HFFc6 (cell line): ENCODE measurements at places on chromosomes 11 and 22.

DNA sequence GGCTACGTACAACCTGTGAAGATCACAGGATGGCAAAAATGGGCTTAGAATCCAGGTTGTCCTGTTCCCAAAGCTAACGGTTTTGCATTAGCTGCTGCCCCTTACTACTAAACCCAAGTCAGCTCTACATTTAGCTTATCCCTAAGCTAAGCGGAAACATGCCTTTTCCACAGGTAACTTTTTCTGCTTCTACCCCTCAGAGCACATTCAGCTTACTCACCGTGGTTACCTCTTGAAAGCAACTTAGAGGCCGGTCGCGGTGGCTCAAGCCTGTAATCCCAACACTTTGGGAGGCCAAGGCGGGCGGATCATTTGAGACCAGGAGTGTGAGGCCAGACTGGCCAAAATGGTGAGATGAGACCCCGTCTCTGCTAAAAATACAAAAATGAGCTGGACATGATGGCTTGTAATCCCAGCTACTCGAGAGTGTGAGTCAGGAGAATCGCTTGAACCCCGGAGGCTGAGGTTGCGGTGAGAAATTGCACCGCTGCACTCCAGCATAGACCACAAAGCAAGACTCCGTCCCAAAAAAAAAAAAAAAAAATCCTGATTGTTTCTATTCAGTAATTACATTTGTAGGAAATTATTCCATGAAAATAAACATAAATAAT is 790 bp upstream of the TMEM41B start:
- no peak for DNase-seq

DNA sequence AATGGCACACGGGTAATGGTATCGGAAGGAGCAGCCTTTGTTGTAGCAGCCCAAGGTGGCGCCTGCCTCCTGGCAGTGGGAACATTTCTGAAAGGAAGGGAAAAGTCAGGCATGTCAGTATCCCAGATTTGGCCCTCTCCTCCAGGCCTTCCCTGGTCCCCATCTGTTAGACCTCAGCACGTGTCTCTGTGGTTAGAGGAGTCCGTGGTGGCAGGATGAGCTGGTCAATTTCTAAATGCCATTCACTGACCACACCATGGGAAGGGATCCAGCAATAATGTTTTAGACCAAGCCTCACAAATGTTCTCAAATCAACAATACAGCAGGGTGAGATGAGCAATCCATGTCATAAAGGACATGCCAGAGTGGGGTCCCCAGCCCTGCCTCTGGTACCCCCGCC is 49.0 kb upstream of the CYP2D6 start:
- DNase-seq: peak; percentile 86

DNA sequence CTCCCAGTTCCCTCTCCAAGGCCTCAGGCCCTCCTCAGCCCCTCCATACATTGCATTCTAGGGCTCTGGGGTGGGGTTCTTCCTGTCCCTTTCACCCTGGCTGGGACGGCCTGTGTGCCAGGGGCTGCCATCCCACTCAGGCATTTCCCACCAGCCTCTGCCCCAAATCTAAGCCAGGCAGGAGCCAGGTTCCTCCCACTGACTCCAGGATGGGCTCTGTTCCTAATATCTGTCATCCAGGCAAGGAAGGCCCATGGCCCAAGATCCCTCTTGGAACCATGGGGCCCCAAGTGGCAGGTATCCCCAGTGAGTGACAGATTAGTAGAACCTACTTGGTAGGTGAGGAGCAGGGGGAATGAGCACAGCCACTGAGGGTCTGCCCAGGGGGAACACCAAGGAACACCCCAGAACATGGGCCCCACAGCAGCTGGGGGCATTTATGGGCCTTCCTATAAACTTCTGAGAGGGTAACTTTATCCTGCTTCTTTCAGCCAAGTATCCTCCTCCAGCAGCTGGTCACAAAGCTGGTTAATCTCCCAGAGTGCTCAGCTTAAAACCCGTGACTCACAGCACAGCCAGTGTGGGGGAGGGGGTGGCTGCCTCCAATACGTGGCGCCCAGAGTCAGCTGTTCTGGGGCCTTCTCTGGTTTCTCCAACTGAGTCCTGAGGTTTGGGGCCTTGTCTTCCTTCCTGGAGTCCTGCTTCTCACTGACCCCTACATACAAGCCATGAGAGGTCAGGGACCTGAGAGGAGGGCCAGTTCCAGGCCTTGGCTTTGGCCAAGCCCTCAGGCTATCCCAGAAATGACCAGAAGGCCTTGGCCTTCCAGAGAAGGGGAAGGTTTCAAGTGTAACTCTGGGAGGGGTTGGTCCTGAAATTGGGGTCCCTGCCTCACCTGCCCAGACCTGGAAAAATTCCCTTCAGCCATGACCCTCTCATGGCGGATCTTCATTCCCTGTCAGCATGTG is 19.9 kb upstream of the MYOD1 start:
- DNase-seq: peak; percentile 34

GRCh38 chr11:62067741-62068140 is 56.1 kb upstream of the INCENP start:
- no peak for DNase-seq

DNA sequence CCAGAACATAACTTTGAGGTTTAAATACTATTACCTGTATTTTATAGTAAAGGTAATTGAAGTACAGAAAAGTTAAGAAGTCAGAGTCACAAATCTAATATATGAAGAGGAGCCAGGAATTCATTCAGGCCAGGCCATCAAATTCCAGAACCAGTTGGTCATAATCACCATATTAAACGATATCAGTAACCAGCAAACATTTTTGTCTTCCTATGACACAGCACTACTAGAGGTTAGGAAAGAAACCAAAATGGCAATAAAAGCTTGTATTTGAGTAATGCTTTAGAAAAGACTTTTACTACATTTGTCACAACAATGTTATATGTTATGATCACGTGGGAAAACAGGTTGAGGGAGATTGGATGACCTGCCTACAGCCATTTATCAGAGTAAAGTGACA is 62.2 kb downstream of the DKK3 start:
- peak; percentile 76 for DNase-seq

- no peak for DNase-seq
These were observed 74.7 kb upstream of the SHISAL1 start for GRCh38 chr22:44387486-44387885.

- no peak for DNase-seq
These were observed 12.6 kb downstream of the LMO1 start for GRCh38 chr11:8250981-8251615.

DNA sequence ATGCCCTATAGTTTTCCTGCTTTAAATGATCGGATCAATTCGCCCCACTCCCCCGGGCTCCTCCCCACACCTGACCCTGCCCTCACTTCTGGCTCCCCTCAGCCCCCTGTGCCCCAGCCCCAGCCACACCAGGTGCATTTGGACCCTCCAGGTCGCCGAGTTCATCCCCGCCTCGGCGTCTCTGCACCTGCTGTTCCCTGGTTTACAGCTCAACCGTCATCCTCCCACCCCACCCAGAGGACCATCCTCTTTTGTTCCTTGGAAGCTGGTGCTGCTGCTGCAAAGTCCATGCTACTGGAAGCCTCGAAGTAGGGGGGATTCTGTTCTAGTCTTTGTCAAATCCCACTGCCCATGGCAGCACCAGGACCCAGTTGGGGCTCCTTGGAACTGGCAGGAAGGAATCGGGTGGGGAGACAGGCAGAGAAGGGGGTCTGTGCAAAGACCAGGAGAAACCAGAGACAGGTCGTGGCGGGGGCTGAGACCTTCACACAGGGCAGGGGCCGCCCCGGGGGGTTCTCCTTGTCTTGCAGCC is 4.5 kb upstream of the MUC5B start:
- DNase-seq: no peak

GRCh38 chr22:16970446-16970845 is 37.6 kb downstream of the GAB4 start:
- DNase-seq: no peak

GRCh38 chr22:47290706-47291430 is 528.4 kb downstream of the TBC1D22A start:
- DNase-seq: no peak

- no peak for DNase-seq
These were observed 245.1 kb downstream of the MIAT start for GRCh38 chr22:26902401-26903029.

GRCh38 chr22:20218326-20218872 is 49.7 kb downstream of the RTN4R start:
- DNase-seq: no peak

GRCh38 chr22:43310798-43311197 is 32.4 kb downstream of the SCUBE1 start:
- DNase-seq: no peak

GRCh38 chr11:42778193-42778592 is 533.6 kb upstream of the API5 start:
- no peak for DNase-seq

- DNase-seq: no peak
These were observed 38.2 kb downstream of the RNF141 start for GRCh38 chr11:10502770-10503169.

- peak; percentile 57 for DNase-seq
These were observed 285.1 kb upstream of the CCDC90B start for GRCh38 chr11:83571302-83571701.

DNA sequence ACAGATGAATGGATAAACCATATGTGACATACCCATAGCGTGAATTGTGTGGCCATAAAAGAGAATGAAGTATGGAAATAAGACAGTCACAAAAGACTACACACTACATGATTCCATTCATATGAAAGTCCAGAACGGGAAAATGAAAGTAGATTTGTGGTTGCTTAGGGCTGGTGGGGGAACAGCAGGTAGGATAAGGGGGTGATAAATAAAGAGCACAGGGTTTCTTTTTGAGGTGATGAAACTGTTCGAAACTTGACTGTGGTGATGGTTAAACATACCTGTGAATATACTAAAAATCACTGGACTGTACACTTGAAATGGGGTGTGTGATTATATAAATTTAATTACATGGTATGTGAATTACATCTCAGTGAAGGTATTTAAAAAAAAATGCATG is 16.9 kb downstream of the TMEM123 start:
- no peak for DNase-seq

GRCh38 chr11:2256951-2257700 is 13.3 kb downstream of the ASCL2 start:
- DNase-seq: no peak

DNA sequence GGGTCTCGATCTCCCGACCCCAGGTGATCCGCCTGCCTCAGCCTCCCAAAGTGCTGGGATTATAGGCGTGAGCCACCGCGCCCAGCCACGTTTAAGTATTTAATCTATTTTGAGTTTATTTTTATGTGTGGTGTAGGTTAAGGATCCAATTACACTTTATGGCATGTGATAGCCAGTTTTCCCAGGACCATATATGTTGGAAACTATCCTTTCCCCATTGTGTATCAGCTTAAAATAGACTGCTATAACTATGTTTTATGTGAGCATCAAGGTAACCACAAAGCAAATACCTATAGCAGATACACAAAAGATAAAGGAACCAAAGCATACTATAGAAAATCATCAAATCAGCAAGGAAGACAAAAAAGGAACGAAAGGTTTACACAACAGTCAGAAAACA is 42.4 kb downstream of the TTC28 start:
- no peak for DNase-seq

DNA sequence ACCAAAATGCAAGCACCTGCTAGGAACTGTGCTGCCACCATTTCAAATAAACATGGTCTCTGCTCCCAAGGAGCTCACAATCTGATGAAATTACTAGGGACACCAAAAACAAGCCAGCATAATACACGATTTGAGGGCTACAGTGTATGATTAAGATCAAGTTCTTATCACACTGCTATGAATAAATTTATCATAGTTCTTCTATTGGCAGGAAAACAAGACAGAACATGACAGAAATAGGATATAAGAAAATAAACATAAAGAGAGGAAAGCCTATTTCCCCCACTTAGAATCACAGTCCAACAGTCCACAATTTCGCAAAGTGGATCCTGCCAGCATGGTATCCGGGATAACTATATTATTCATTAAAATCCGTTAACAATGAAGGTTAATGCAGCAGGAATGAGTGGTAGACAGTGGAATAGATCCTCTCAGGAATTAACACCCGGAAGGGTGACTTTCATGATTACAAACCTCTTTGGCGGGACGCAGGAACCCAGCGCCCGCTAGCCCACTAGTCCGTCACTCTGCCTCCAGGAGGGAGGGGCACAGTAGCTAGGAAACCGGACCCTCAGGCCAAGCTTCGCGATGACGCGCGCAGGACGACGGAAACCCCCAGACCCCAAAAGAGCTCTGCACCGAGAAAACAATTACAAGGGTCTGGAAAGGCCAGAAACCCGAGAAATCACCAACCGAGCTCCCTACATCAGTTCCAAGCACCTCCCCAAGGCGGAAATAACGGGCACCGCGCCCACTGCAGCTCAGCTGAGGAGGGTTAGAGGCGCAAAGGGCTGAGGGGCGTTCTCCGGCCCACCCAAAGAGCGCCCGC is 607 bp downstream of the CCDC82 start:
- DNase-seq: peak; percentile 20

GRCh38 chr22:38860283-38861169 is 11.5 kb downstream of the CBX6 start:
- DNase-seq: no peak
